Femur (tissue), 1 donor: ENCODE measurements at places on chromosomes 11 and 22.
A peak's percentile ranks its signal among the peaks of the same experiment; 100 is the strongest.

- DNase-seq = no peak
These were observed 13.1 kb upstream of the ANGPTL5 start for GRCh38 chr11:101929294-101929915.

DNA sequence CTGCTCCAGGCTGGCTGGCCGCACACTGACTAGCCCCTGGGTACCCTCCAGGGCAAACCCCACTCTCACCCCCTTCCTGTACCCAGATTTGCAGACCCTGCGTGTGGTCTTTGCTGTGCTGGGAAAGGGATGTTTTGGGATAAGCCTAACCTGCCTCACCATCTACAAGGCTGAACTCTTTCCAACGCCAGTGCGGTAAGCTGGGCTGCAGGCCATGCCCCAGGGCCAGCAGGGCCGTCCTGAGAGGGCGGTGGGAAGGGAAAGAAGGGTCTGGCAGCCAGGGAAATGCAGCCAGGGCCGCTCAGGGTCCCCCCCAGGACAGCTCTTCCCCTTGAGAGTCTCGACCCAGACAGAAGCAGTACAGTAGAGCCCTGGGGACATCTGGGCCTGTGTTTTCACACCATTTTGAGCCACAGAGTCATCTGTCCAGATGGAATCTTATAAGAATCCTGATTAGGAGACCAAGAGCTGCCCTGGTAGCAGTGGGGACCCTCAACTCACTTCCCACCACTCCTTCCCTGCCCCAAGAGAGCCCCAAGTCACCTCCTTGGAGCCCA is 22.4 kb upstream of the SLC22A12 start:
- DNase-seq = peak; percentile 21

DNA sequence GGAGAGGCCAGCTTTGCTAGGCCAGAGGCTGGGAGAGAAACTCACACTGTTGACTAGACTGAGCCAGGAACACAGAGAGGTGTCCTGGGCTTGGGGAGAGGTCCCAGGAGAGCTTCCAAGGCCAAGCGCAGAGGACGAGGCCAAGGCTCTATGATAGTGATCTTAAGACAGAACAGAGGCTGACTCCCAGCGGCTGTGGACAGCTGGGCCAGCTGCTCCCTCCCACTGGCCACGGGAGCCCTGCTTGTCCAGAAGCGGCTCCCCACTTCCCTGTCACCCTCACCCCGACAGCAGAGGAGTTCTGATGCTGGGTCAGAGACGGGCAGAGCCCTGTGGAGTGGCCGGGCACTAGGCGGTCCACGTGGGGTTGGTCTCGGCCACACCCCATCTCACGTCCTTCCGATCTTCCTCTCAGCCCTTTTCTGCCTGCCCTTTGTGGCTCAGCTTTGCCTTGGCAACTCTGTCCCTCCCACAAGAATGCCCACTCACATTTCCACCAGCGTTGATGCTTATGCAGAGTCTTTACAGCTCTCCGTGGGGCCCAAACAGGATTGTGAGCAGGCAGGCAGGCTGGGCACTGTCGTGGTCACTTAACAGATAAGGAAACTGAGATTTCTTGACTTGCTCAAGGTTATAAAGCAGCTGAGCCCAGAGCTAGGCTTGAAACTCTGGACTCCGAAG is 68.2 kb downstream of the FBXO7 start:
- peak; percentile 54 for DNase-seq

- peak; percentile 82 for DNase-seq
These were observed 37.9 kb upstream of the PRR5 start for GRCh38 chr22:44664149-44664548.

- no peak for DNase-seq
These were observed 46.4 kb downstream of the PPP6R3 start for GRCh38 chr11:68506908-68507307.

GRCh38 chr11:128508770-128509510 is 78.4 kb downstream of the ETS1 start:
- DNase-seq = no peak

GRCh38 chr11:694563-695287 is at the start of gene DEAF1:
Gene DEAF1, minus strand, starts transcription at chr11:695222. Its CDS starts 175 bp downstream, at chr11:695047.
- DNase-seq = peak; percentile 100
